ENCODE measurements at places on chromosomes 1 and 21.

DNA sequence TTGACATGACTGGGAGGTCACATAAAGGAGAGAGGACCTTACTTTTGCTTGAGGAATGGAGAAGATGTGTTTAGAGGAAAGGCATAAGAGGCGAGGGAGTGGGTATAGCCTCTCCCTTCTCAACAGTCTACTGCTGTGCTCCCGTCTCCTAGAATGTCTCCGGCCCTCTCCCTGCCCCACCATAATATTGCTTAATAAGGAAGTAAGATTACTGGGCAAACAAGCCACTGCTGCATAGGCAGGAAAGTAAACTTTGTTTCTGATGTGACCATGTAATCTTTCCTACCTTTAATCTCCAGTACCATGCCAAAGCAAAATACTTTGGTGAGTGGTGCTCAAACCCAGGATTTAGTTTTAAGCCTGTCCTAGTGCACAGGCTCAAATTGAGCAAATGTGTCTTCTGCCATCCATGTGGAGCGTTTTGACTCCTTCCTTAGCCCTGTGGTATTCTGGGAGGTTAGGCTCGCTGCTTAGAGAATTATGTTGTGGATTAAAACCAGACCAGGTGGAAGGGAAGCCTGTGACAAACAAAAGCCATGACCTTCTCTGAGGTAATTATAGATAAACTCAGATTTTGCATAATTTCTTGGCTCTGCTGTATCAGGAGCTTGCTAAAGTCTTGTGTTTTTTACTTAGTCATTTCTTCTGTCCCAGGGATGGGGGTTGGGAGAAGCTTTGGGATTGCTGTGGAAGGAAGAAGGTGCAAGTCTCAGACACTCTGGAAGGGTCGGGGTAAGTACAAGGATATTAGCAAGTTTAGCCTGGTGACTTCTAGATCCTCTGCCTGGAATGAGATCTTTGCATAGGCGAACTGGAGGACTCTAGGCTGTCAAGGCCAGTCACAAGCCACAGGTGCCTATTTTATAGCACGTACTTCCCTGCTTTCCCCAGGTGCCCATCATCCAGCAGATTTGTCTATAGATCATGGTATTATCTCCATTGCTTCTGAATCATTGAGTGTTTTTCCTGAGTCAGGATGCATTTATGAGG lies 34.5 kb upstream of the DIPK1A start:
- DNase-seq, result no peak

GRCh38 chr1:221315330-221315729 lies 426.6 kb downstream of the DUSP10 start:
- DNase-seq, result no peak

- no peak for DNase-seq
Observed at GRCh38 chr1:154801234-154802011, 68.7 kb downstream of the KCNN3 start.

- no peak for DNase-seq
Observed at GRCh38 chr1:34884536-34884935, 25.0 kb upstream of the SMIM12 start.

- DNase-seq, result peak; percentile 73
Observed at GRCh38 chr1:206583707-206584648, 28.3 kb downstream of the EIF2D start.

DNA sequence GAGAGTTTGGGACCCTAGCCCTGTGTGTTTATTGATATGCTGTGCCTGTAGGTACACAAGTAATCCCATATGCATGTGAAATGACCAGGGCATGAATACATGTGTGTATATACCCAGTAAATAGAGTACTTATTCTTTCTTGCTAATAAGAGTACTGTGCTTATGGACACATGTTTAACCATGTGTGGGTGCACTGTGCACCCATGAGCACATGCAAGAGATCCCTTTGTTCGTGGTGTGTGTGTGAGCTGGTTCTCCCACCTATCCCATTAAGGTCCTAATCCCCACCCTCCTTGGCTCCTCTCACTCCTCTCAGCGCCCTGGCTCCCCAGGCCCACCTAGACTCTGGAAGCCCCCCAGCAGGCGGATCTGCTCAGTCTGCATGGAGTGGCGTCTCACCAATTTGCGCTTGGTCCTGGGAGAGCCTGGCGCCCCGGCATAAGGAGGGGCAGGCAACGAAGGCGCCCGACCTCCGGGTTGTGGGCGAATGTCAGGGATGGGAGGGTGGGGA lies 2.2 kb upstream of the LIX1L start:
- DNase-seq, result no peak

GRCh38 chr1:63601463-63601862 lies 8.3 kb downstream of the PGM1 start:
- DNase-seq, result no peak

DNA sequence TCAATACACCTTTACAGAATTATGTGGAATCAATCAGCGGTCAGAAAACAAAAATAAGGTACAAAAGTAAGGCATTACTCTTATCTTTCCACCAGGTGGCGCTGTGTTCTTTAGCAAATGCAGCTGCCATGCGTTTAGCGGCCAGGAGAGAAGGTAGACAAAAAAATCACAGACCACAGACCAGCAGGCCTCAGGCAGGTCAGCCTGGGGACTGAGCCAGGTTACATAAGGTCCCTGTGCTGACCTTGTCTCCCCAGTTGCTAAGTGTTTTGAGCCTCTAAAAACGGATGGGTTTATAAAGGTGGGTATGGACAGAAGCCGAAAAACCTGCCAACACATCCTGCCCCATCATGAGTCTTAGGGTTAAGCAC lies 2.8 kb downstream of the RGS16 start:
- DNase-seq, result peak; percentile 62

DNA sequence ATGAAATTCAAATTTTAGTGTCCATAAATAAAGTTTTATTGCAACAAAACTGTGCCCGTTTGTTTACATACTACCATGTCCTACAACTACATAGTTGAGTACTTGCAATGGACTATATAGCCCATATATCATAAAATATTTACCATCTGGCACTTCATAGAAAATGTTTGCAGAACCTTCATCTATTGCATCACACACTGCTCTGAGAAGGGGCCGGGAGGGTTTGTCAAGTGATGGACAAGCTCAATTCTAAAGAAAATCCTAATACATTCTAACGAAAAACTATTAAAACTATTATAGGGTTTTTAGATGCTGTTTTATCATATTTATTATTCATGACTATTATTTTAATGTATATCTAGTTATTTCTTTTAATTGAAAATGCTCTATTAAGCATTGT lies 35.9 kb downstream of the RGSL1 start:
- DNase-seq, result no peak

- no peak for DNase-seq
Observed at GRCh38 chr1:209527372-209527771, 56.1 kb upstream of the CAMK1G start.

- DNase-seq, result no peak
Observed at GRCh38 chr1:8061673-8062386, 35.7 kb upstream of the ERRFI1 start.

All from effector memory CD4-positive, alpha-beta T cell (primary cell).